Stimulated activated naive B cell treated with anti-CD40 and anti-IgM and Interleukin-4, amounts not matched to agents 10 μg/mL and 1 μg/mL and 100 μg/mL, for 72 hours (primary cell): ENCODE measurements at places on chromosomes 2 and 18.

DNA sequence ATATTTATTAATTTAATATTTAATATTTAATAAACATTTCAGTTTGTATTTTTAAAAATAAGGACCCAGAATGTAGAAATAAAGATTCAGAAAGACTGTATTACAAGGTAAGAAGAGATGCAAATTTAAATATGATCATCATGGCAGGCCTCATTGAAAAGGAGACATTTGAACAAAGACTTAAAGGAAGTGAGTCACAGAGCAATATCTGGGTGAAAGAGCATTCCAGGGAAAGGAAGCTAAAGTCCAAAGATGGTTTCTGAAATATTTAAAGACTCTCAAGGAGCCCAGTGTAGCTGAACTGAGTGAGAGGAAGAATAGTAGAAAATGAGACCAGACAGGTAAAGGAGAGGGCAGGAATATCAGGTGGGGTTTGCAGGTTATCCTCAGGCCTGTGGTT lies 5.9 kb downstream of the SCYGR4 start:
- peaks cover 15% of the 10 kb centered on the region for H3K27me3 ChIP-seq
- DNase-seq = no peak
- no peak overlapping the region for H3K27ac ChIP-seq
- H3K4me3 ChIP-seq = no peak overlapping the region
- no peaks in the 10 kb centered on the region for H3K36me3 ChIP-seq

DNA sequence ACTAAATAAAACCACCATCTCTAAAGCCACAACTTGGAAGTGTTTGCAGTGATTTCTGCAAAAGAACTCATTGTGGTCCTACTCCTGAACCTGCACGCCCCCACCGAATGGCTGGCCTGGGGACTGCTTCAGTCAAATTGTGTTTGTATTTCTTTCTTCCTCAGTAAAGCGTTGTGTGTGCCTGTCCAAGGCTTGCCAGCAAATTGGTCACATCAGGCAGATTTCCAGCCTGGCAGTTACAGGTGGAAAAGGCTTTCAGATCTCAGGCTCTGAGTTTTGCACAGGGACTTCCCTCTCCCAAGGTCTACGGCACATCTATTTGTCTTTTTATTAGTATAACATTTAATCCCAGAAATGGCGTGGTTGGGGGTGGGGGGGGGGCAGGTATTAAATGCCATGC lies 54.0 kb upstream of the NOSTRIN start:
- H3K27me3 ChIP-seq = no peaks in the 10 kb centered on the region
- peaks cover 12% of the 10 kb centered on the region for H3K4me1 ChIP-seq
- no peak overlapping the region for H3K27ac ChIP-seq
- no peak overlapping the region for H3K4me3 ChIP-seq

DNA sequence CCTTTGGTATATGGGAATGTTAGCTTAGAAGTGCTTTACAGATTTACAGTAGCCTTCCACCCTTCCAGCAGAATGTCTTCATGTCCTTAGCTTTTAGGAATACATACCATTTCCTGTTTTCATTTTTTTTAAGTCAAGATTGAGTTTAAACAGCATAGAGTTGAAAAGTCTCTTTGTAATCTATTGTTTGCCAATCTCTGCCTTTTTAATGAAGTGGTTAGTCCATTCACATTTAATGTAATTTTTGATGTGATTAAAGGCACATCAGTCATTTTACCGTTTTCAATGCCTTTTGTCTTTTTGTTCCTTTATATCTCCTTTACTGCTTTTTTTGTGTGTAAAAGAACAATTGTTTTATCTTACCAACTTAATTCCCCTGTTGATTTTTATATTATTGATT lies 233.4 kb upstream of the SMIM21 start:
- no peak overlapping the region for H3K4me3 ChIP-seq
- H3K27ac ChIP-seq = no peak overlapping the region
- H3K27me3 ChIP-seq = no peaks in the 10 kb centered on the region
- peaks cover 2% of the 10 kb centered on the region for H3K4me1 ChIP-seq

- peaks cover 5% of the 10 kb centered on the region for H3K4me1 ChIP-seq
- no peaks in the 10 kb centered on the region for H3K36me3 ChIP-seq
- no peak overlapping the region for H3K4me3 ChIP-seq
- no peak overlapping the region for H3K27ac ChIP-seq
These were observed 818.7 kb downstream of the BCL11A start for GRCh38 chr2:59734743-59735142.

GRCh38 chr2:98902209-98903063 lies 33.6 kb downstream of the CRACDL start:
- no peak overlapping the region for H3K27ac ChIP-seq
- peaks cover 3% of the 10 kb centered on the region for H3K36me3 ChIP-seq
- H3K4me1 ChIP-seq = no peaks in the 10 kb centered on the region
- H3K27me3 ChIP-seq = peaks cover 10% of the 10 kb centered on the region
- DNase-seq = no peak
- H3K4me3 ChIP-seq = no peak overlapping the region

DNA sequence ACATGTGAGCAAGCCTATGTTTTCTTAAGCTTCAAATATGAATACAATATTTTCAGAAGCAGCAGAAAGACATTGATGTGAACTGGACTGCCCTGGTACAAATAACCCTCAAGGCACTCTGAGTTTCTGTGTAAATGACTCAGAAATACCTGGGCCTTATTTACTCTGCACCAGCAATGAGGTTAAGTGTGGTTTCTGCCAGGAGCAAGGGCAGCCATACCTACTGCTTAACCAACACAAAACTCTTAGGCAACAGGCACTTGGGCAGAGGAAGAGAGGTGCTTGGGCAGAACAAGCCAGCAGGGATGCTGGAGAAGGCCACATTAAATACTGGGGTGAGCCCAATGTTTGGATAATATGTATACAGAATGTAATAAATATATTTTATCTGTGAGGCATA lies 29.4 kb upstream of the ARL5A start:
- no peak overlapping the region for H3K27ac ChIP-seq
- H3K27me3 ChIP-seq = no peaks in the 10 kb centered on the region
- no peak overlapping the region for H3K4me3 ChIP-seq
- no peak for DNase-seq

DNA sequence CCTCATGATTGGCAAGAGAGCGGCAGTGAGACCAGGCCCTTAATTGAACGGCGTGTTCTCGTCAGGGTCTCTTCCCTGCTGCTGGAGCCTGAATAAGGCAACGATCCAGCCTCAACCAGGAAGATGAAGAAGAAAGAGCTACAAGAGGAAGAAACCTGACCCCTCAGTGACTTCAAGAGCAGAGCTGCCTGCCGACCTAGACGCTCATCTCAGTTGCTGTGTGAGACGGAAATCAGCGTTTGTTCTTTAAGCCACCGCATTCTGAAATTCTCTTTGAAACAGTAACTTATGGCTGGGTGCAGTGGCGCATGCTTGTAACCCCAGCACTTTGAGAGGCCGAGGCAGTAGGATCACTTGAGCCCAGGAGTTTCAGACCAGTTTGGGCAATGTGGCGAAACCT lies 29.6 kb upstream of the KCNG3 start:
- no peak overlapping the region for H3K27ac ChIP-seq
- H3K36me3 ChIP-seq = no peaks in the 10 kb centered on the region
- no peak overlapping the region for H3K4me3 ChIP-seq
- H3K27me3 ChIP-seq = no peaks in the 10 kb centered on the region
- DNase-seq = no peak

- no peaks in the 10 kb centered on the region for H3K36me3 ChIP-seq
- H3K4me1 ChIP-seq = no peaks in the 10 kb centered on the region
- no peak overlapping the region for H3K4me3 ChIP-seq
- DNase-seq = no peak
- no peak overlapping the region for H3K27ac ChIP-seq
- H3K27me3 ChIP-seq = no peaks in the 10 kb centered on the region
These were observed 380.8 kb upstream of the ACVR2A start for GRCh38 chr2:147463881-147464520.

GRCh38 chr2:109277406-109277805 lies 148.4 kb downstream of the SH3RF3 start:
- no peaks in the 10 kb centered on the region for H3K4me1 ChIP-seq
- no peak overlapping the region for H3K4me3 ChIP-seq
- DNase-seq = no peak
- H3K27me3 ChIP-seq = no peaks in the 10 kb centered on the region
- no peaks in the 10 kb centered on the region for H3K36me3 ChIP-seq
- H3K27ac ChIP-seq = no peak overlapping the region

- no peak overlapping the region for H3K27ac ChIP-seq
- peaks cover 7% of the 10 kb centered on the region for H3K27me3 ChIP-seq
- H3K4me3 ChIP-seq = no peak overlapping the region
- peaks cover 3% of the 10 kb centered on the region for H3K4me1 ChIP-seq
- DNase-seq = no peak
These were observed 77.4 kb upstream of the DNAJC10 start for GRCh38 chr2:182638667-182639066.

DNA sequence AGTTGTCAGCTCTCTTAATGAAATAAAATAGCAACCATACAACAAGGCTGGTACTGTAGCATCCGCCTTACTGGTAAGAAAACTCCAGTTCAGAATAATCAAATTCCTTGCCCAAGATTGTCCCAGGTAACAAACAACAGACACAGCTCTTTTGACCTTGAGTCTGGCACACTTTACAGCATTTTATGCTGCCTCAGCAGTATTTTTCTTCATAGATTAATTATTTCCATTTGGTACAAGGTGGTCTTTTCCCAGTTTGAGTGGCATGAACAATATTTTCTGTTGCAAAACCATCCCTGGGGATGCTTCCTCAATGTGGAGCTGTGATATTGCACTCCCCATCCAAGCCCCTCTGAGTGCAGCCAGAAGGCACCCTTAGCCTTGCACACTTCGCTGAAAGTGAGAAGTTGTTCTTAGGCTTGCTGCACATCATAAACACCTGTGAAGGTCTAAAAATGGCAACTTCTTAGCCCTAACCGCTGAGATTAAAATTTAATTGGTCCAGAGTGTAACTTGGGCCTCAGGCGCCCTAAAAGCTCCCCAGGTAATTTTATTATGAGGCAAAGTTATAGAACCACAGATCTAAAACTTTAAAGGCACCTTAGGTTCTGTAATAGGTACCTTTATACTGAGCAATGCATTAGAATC lies 523.3 kb downstream of the CMPK2 start:
- no peaks in the 10 kb centered on the region for H3K27me3 ChIP-seq
- H3K27ac ChIP-seq = no peak overlapping the region
- H3K4me3 ChIP-seq = no peak overlapping the region
- no peak for DNase-seq
- H3K36me3 ChIP-seq = peaks cover 2% of the 10 kb centered on the region

DNA sequence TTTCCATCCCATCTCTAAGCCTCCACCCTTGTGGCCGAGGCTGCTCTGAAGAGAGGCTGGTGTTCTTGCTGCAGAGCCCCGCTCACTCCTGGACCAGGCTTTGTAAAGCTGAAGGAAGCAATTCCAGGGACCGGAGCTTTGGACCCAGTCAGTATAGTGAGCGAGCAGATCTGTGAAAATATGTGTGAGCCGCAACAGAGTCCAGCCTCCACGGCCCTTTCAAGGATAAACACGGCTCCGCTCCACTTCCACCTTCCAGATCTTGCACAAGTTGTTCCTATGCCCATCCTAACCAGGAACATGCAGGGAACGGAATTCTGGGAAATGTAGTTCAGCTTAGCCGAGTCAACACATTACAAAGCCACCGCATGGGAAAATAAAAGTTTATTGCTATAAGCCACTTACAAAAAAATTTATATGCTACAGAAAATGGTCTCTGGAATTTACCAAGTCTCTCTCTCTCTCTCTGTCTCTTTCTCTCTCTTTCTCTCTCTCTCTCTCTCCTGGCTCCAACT lies 151.7 kb upstream of the ZNF521 start:
- DNase-seq = no peak
- no peaks in the 10 kb centered on the region for H3K36me3 ChIP-seq
- H3K4me1 ChIP-seq = peaks cover 5% of the 10 kb centered on the region
- H3K27me3 ChIP-seq = peaks cover 5% of the 10 kb centered on the region

DNA sequence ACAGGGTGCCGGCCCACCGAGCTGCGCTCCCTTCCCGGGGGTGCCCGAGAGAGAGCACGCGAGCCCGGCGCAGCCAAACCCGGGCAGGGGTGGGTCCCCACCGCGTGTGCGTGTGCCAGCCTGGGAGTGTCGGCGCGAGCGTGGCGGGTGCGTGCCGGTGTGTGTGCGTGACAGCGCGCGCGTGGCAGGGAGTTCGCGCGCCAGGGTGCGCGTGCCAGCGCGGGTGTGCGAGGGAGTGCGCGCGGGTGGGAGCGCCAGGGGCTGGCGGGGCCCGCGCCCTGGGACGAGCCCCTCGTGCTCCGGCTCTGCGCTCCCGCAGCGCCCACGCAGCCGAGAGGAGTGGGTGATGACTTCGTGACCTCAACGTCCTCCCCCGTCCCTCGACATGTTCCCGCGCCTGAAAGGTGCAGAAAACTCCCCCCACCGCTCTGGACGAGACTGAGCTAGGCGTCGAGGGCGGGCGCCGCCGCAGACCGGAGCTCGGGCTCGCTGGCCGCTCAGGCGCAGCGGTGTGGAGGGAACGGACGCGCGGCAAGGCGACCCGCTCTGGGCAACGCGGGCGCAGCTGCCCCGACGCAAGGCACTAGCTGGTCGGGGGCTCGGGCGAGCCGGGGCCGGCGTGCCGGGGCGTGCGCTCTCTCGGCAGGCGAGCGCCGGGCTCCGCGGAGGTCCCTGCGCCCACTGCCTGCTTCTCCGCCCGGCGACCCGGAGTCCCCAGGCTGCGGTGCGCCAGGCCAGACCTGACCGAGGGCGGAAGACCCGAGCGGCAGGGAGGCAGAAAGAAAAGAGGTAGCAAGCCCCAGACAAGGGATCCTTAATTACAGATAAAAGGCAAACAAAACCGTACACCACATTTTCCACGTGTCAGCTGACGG lies 582.8 kb downstream of the ZEB2 start:
- H3K4me1 ChIP-seq = peaks cover 18% of the 10 kb centered on the region
- H3K27ac ChIP-seq = peak overlapping the region; percentile 42
- H3K36me3 ChIP-seq = peaks cover 7% of the 10 kb centered on the region
- H3K27me3 ChIP-seq = peaks cover 48% of the 10 kb centered on the region
- DNase-seq = peak; percentile 45
- peak overlapping the region; percentile 85 for H3K4me3 ChIP-seq

GRCh38 chr2:220499225-220499624 lies 871.8 kb downstream of the SLC4A3 start:
- no peaks in the 10 kb centered on the region for H3K27me3 ChIP-seq
- H3K27ac ChIP-seq = no peak overlapping the region
- H3K4me1 ChIP-seq = no peaks in the 10 kb centered on the region
- no peak for DNase-seq

DNA sequence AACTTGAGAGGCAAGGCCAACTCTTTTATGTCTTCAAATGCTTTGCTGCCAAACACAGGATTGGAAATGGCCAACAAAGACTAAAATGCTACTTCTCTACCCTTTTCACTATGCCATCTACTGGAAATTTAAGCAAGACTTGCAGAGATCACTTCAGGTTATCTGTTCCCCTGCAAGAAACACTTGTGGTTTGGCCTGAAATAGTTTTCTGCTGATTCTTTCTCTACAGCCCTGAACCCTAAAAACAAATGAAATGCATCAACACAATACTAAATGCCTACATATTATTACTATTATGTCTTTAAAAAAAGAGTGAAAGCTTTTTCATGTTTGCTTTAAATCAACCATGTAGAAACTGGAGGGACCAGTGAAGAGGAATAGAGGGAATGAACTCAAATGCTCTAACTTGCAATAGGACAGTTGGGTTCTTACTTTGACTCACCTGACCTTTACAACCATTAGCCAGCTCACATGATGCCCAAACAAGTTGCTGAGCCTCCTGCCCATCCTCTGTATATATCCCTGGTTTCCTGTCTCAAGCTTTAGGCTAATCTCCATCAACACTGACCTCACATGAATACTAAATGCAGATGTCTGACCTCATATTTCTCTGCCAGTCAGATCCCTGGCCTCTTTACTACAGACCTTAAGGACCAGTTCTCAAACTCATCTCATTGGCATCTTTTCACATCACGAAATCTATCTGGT lies 17.5 kb upstream of the ADAM17 start:
- no peaks in the 10 kb centered on the region for H3K36me3 ChIP-seq
- no peaks in the 10 kb centered on the region for H3K27me3 ChIP-seq
- H3K4me1 ChIP-seq = peaks cover 23% of the 10 kb centered on the region
- H3K27ac ChIP-seq = peak overlapping the region; percentile 80
- DNase-seq = no peak
